ENCODE measurements at places on chromosomes 3 and 15.
A peak's percentile ranks its signal among the peaks of the same experiment; 100 is the strongest.

DNA sequence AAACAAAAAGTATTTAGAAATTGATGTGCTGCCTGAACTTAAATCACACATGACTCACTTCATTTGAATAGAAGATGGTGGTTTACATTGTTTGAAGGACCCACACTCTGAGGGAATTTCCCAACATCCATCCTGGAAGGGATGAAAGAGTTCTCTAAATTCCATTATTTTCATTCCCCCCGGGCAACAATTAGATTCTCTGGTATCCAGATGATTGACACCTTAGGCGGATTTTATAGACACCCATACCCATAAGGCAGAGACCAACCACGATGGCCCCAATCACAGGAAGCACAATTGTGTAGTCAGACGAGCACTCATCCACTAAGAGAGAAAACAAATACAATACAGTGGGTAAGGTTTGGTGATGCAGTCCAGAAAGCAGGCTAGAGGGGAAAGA, 24.6 kb upstream of the MCCC1 start:
- no peak for DNase-seq

GRCh38 chr3:50610181-50610971, 1.2 kb downstream of the CISH start:
- peak; percentile 45 for DNase-seq

GRCh38 chr3:143185401-143185800, 65.8 kb downstream of the CHST2 start:
- no peak for DNase-seq

GRCh38 chr15:80992441-80992840, 2.8 kb upstream of the MESD start:
- DNase-seq = no peak

GRCh38 chr15:83207009-83207659, 489 bp downstream of the HDGFL3 start:
- DNase-seq = no peak

- DNase-seq = no peak
These were observed 34.9 kb upstream of the CMC1 start for GRCh38 chr3:28206479-28206878.

- no peak for DNase-seq
These were observed 40.8 kb downstream of the NDUFB4 start for GRCh38 chr3:120636795-120637401.

DNA sequence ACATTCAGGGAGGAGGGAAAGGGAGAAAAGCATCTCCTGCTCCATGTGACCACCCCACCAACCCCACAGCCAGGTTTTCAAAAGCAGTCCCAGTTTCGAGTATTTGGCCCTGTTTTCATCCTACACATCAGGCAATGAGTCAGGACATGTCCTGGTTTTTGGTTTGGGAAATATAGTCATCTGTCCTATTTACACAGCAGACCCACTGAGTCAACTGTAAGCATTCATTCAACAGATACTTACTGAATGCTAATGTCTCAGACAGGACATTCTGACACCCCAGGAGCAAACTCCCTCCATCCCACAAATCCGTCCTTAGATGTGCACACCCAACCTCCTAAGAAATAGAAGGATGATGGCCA, 32.9 kb downstream of the IGDCC3 start:
- DNase-seq = no peak

DNA sequence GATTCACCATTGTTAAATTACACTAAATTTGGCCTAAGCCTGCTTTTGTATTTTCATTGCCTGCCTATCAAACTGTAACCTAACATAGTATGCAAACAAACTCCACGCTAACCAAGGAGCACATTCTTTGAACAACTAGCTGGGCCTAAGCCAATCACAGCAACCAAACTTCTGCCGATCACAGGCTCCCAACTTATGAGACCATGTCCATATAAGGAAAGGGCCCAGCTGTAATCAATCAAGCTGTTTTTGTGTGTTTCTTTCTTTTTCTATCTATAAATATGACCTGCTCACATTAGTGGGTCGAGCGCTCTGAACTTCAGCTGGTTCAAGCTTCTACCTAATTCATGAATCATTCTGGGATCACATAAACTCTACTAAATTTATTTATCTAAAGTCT, 473.6 kb downstream of the SI start:
- DNase-seq = no peak

- no peak for DNase-seq
These were observed 69.9 kb downstream of the TBC1D5 start for GRCh38 chr3:17672506-17672905.

DNA sequence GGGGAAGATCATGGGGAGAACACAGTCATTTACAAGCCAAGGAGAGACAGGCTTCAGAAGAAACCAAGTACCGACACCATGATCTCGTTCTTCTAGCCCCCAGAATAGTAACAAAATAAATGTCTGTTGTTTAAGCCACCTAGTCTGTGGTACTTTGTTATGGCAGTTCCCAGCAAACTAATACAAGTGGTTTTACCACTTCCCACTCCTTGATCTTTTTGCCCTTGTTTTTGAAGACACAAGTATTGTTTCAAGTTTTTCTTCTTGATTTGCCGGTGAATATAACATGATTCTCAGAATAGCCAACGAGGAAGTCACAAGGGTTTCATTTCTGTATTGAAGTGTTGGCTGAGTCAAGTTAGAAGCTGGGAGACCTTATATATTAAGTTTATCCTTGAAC, 220.3 kb downstream of the SOX2 start:
- DNase-seq = no peak

- no peak for DNase-seq
These were observed 32.5 kb upstream of the GOLGA8A start for GRCh38 chr15:34470091-34470490.

GRCh38 chr3:52694528-52695189, 8.8 kb downstream of the GNL3 start:
- DNase-seq = no peak

DNA sequence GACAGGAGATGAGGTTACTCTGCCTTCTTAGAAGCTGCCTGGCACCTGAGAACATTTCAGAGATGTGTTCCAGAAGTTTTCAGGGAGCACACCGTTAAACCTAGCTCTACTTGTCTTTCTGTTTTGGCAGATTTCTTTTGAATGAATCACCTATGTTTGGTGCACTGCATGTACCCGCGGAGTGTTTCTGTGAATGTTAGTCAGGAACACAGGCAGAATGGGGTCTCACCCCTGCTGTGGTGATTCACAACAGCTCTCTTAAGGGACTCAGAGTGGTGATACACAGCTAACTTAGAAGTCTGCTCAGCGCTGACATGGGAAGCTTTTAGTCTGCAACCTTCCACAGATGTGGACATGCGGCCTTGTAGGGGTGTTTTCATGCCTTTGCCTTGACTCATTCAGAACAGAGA, 24.0 kb downstream of the TSEN2 start:
- DNase-seq = no peak

DNA sequence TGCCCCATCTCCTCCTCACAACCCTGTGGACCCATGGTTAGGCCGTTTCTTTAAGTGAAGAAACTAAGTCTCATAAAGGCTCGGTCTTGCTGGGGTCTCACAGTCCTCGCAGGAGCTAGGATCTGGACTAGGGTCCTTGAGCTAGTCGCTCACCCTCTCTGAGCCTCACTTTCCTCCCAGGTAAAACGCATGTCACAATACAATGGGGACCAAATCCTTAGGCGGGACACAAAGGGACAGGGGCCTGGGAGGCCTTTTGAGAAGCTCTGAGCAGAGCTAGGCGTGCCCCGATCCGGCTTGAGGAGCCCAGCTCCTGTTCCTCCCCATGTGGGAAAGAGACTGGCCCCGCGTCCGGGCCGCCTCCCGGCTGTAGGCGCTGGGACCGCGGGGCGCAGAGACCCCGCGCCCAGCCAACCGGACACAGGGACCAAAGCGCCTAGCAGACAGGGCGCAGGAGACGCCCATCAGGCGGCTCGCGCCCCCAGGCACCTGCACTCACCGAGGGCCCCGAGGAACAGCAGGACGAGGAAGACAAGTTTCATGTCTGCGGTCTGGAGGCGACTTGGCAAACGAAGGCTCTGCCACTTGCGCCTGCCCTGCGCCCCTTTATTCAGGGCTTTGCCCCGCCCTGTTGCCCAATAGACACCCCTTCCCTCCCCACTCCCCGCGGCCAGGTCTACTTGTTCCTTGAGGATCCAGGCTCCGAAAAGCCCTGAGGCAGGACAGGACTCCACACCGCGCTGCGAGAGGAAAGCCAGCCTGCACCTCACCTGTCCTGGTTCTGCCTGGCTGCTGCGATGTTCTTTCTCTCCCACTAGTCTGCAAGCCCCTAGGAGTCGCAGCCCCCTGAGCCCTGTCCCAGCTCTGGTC, at the start of gene LTF:
LTF (minus strand) TSS at position 580 of the 870 bp plus-strand sequence; CDS start at position 542, 38 bp downstream.
- DNase-seq = no peak

DNA sequence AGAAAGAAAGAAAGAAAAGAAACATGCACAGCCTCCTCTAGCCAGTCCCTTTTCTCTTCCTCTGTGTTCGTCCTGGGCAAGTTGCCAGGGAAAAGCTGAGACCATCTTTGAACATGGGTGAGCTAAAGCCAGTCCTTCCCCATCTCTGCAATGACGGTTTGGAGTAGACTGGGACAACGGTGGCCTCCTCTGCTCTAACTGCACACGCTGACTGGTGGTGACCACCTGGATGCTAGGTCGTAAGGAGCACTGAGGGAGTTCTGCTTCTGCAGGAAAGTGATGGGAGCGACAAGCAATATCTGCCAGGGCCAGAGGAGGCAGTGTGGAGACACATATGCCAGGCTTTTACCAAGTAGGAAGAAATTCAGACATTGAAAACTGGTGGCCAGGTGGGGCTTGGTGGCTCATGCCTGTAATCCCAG, 111.7 kb downstream of the NUP210 start:
- DNase-seq = no peak

DNA sequence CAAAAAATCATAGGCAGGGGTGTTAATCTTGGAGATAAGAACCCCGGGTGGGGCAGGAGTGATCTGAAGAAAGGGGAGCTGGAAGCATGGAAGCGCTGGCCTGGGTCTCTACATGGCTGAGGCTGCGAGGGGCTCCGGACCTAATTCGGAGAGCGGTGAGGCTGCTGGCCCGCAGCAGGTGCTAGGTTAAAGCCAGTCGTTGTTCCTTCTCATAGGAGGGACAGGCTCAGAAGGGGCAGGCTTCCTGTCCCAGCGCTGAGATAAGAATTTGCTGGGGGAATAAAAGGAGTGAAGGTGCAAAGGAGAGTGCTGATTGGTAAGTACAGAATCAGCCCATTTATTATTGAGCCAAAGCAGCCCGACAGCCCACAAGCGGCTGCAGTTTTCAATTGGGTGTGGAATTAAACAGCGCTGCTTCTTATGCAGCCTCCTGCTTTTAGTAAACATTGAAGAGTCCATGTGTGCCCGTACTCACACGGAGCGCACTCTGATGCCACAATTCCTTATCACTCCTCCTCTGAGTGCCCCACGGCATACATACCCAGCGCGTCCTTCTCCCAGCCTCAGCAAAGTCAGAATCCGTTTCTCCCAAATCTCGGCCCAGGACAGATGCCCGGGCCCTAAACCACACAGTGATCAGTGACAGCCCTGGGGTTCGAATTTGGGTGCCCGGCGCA, 17.1 kb downstream of the CHST13 start:
- peak; percentile 0 for DNase-seq

GRCh38 chr3:161793194-161793930, 296.8 kb downstream of the OTOL1 start:
- DNase-seq = no peak

GRCh38 chr3:103624271-103624670, 1189.5 kb downstream of the ZPLD1 start:
- DNase-seq = no peak

GRCh38 chr3:56838448-56838847, 36.7 kb upstream of the ARHGEF3 start:
- DNase-seq = no peak

DNA sequence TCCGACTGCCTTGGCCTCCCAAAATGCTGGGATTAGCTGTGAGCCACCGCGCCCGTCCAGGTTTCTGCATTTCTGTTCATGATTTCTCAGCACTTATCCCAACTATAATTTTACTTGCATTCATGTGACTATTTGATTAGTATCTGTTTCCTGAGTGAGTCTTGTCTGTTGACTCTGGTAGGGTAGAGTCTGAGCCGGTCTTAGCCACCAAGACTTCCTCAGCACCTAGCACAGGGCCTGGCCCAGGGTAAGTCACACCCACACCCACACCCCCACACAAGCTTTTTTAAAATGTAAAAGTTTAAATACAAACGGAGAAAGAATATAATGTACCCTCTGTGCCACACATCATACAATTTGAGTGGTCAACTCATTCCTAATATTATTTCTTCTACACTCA, 3.1 kb upstream of the SPATA12 start:
- no peak for DNase-seq

DNA sequence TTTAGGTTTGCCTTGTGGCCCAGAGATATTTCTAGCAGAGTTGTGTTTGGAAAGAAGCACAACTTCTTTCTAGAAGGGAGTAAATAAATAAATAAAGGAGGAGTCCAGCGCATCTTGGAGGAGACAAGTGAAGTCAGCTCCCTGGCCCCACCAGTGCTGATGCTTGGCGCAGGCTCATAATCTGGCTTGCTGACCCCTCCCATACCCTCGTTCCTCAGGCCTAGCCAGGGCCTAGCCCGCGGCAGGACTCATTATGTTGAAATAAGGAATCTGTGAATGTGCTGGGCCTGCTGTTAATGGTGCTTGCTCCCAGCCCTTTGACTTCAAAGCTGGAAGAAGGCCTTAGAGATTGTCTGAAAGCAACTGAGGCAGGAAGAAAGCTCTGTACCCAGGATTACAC, 3.1 kb downstream of the ZNF710 start:
- no peak for DNase-seq

GRCh38 chr15:25171856-25172687, 217.3 kb downstream of the SNRPN start:
- DNase-seq = peak; percentile 10

DNA sequence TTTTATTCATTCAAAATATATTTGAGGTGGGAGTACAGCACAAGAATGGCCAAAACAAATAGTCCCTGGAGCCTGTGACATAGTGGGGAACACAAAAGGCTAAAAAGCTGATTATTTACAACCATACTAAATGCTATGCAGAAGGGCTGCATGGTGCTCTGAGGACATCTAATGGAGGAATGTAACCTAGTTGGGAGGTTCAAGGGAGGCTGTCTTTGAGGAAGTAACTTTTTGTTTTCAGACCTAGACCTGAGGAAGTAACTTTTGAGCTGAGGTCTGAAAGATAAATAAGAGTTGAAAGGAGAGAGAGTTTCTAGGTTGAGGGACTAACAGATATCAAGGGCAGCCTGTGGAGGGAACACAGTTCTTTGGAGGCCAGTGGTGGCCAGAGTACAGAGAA, 34.8 kb upstream of the RASA2 start:
- DNase-seq = peak; percentile 41

- DNase-seq = no peak
These were observed 77.7 kb upstream of the ACAN start for GRCh38 chr15:88725305-88726210.

DNA sequence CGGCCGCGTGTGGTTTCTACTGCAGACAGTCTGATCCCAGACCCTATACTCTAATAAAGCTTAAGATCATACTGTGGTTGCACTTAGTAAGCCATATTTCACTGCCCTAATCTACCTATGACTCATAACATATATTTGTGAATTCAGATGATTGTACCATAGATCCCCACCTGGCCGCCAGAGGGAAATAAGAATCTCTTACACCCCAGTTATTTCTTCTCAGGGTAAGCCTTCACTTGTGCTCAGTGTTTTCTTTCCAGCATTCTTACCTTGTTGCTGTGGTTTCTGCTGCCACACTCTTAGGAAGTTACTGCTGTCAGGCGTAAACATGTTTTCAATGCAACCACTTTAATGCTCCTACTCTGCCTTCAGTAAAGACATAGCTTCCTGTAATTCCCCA, 105.9 kb downstream of the B3GALNT1 start:
- no peak for DNase-seq

- no peak for DNase-seq
These were observed 39.0 kb downstream of the INTS14 start for GRCh38 chr15:65571971-65572370.

Data from CD4-positive, alpha-beta T cell treated with Interleukin-15 for 1 hour (primary cell).